ENCODE measurements at places on chromosomes 1 and 21.

DNA sequence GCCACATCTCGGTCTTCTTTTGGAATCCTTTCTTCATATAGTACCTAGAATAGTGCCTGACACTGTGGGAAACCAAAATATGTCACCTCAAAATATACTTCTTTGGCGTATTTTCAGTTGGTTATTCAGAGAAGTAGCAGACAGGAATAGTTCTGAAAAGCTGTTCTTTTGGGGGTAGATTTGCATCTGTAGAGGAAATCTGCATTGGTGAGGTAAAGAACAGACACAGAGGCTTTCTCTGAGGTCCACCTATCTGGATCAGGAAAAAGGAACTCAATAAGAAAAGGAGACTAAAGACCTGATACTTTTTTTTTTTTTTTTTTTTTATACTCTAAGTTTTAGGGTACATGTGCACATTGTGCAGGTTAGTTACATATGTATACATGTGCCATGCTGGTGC is 23.2 kb downstream of the LEPR start:
- DNase-seq, result no peak

- DNase-seq, result no peak
These were observed 68.7 kb upstream of the FAM3B start for GRCh38 chr21:41247561-41248545.

GRCh38 chr21:42471716-42472330 is 24.2 kb downstream of the RSPH1 start:
- no peak for DNase-seq

DNA sequence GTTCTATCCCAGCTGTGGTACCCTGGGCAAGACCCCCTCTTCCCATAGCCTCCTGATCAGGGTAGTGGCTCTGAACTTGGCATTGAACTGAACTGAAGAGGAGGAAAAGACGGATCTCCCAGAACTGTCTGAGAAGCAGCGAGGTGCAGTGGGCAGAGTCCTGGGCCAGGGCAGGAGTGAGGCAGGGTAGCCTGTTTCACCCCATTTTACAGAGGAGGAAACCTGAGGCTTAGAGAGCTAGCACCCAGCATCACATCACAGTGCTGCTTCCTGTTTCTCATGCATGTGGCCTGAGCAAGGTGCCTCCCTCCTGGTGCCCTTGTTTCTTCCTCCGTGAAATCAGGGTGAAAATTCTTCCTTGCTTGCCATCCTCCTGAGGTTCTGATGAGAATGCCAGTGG is 17.1 kb downstream of the ZNF362 start:
- DNase-seq, result no peak

GRCh38 chr1:185495007-185495406 is 178.0 kb upstream of the IVNS1ABP start:
- DNase-seq, result no peak

- DNase-seq, result no peak
These were observed 870.1 kb downstream of the BRINP3 start for GRCh38 chr1:189607477-189608096.

DNA sequence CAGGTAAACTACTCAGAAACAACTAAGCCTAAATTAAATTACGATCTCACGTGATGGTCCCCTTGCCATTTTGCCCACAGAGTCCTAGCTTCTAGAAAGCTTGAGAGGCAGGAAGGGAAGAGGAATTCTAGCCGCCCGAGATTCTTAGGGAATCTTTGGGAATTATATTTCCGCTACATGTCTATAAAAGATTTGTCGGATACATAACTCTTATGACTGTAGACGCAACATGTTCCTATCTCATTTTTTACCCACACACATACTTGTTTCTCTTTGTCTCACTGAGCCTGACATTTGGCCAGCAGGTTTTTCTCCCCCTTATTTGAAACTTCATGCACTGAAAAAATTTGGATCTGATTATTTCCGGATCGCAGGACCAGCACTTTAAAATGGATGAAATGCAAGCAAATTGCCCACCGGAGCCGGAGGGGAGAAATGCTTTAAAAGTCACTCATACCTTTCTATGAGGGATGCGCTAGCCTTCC is 5.5 kb downstream of the GLIS1 start:
- DNase-seq, result no peak

- DNase-seq, result no peak
These were observed 36.6 kb downstream of the SLC9A1 start for GRCh38 chr1:27118440-27118689.

DNA sequence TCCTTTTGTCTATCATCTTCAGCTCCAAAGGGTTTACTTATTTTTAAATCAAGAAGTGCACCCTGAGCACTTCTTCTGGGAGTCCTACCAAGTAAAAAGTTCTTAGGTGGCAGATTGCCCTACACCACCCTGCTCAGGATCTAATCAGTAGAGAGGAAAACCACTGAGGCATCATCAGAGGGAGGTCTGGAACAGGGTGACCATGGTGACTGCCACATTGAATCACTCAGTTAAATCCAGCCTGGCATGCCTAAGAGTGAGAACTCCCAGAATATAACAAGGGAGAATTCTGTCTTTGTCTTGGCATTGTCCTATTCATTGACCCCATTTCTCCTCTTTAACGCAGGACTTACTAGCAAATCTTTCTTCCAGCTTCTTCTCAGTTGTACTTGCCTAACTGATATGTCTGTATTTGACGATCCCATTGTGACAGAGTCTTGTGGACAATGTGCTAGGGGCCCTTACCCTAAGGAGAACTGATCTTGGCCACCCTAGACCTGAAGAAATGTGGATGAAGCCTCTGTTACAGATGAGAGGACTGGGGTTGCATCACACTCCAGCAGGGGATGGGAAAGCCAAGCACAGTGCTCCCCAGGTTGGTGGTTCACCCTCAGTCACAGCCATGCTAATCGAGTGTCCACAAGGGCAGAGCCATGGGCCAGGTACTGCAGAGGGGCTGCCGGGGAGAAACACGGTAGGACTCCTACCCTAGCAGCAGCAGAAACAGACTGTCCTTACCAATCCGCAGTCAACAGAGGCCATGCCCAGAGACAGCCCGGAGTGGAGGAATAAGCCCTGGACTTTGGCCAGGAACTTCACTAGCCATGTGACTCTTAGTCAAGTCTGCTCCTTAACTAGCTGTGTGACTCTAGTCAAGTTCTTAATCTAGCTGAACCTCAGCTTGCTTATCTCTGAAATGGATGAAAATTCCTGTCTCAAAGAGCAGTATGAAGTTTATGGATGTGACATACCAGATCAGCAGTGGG is 15.4 kb downstream of the PKP1 start:
- DNase-seq, result peak; percentile 39

GRCh38 chr1:151993084-151993733 is 450 bp downstream of the S100A10 start:
- no peak for DNase-seq

DNA sequence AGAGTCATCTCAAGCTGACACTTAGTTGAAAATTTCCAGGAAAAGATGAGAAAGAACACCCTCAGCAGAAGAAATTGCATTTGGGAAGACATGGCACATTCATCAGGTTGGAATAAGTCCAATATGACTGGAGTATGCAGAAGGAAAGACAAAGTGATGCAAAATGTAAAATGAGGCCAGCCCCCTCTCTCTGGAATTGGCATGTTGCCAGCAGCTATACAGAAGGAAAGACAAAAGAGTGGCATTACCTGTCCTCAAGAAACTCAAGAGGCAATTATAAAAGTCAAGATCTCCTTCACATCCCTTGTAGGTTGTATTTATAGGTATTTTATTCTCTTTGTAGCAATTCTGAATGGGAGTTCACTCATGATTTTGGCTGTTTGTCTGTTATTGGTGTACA is 426.3 kb downstream of the AGBL4 start:
- no peak for DNase-seq

DNA sequence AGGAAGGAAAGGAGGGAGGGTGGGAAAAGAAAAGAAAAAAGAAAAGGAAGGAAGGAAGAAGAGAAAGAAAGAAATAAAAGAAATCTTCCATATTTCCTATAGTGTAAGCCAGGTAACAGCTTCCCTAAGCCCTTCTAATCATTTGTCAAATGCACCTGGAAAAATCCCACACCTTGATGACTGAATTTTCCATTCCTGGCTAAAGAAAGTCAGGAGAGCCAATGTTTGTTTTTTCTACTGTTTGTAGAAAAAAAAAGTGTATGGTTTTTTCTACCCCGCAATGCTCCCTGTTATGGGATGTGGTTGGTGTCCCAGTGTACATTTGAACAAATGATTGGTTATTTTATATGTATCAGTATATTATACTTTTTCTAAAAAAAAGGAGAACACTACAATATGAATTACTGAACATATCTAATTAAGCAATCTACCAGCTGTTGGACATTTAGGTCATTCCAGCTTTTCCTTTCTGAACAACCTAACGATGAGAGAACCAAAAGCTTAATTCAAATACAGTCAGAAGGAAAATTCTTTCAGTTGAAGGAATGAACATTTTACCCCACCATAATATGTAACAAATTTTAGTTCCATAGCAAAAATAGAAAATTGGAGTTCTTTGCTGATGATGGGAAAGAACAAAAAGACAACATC is 355.0 kb downstream of the SETD4 start:
- no peak for DNase-seq

DNA sequence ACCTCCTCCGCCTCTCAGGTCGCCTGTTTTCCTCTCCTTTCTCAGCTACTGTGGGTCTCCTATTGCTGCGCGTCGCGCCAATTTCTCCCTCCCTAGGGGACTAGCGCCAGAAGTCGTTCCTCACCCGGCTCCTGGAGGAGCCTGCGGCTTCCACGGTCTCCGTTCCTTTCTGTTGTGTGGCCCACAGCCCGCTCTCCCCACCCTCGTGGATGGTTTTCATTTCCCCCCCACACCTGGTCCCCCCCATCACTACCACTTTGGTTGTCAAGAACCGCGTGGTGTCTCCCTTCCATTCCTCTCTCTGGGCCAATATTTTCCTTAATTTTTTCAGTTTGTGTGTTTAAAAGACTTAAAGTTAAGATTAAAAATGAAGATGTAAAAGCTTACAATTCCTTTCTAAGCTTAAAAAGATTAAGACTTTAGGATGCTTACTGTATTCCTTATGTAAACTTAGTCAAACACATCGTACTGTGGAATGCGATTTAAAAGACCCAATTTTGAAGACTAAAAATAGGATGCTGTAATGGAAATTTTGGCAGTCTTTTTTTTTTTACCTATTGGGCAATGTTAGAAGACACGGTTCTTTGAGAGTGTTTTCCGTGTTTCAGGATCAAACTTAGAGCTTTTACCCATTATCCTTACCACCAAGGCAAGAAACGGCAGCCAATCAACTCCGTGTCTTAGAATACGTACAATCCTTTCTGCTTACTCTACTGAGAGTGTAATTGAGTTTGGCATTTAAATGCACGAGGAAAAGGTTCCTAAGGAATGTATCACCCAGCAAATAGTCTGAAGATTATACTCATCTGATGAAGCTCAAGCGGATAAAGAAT is 773 bp downstream of the CNST start:
- DNase-seq, result peak; percentile 81

- DNase-seq, result no peak
These were observed 15.3 kb upstream of the PADI1 start for GRCh38 chr1:17189632-17189990.

DNA sequence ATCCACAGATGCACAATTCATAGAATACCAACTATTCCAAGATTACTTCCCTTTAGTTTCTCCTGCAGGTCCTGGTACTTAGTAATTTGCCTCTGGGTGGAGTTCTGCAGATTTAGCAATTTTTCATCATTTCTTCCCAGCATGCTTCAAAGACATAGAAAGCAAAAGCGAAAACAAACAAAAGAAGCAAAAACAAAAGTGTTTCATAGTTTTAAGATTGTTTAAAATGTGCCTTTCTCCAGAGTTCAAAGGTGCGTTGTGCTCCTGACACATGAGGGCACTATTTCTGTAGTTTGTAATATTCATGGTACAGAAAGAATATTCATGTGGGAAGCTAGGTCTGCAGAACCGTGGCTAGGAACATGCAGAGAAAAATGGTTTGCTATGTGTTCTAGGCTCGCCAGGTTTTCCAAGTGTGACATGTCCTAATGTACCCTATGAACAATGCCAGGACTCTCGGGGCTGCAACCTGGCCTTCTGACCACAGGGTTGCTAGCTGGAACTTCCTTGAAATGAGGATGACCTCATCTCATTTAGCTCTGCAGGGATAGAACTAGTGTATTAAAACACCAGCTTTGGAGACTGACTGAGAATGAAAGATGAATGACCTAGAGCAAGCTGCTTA is 30.0 kb upstream of the RCSD1 start:
- peak; percentile 57 for DNase-seq

- no peak for DNase-seq
These were observed 32.1 kb upstream of the COL18A1 start for GRCh38 chr21:45372732-45373355.

- peak; percentile 98 for DNase-seq
These were observed 627.4 kb downstream of the LMO4 start for GRCh38 chr1:87956072-87956471.

- no peak for DNase-seq
These were observed 107.3 kb downstream of the RNF220 start for GRCh38 chr1:44512313-44512885.

GRCh38 chr1:156496211-156496761 is 4.3 kb downstream of the MEF2D start:
- DNase-seq, result peak; percentile 56

DNA sequence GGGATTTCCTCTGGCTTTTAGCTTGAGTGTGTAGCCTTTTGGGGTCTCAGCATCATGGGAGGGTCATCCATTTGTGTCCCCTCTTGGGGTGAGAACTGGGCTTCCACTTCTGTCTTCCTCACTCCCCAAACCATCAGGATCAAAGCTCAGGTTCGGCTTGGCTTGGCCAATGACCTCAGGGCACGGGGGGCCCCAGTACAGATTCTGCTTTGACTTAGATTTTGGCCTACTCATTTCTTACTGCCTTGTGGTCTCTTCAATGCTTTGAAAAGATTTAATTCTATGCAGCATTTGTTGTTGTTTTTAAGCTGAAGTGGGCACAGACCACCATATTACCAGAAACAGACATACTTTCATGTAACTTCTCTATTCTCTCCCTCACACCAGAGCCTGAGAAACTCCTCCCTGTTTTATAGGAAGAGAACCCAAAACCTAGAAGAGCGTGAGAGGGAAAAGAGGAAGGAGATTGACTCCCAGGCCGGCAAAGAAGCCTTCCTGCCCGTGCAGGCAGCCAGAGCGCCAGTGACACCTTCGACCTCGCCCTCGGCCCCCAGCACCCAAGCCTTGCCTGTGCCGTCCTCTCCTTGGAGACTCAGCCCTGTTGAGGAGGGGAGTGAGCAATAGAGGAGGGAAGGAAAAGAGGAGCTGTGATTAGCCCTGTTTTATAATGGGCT is 1.9 kb upstream of the S100A3 start:
- DNase-seq, result no peak

- peak; percentile 6 for DNase-seq
These were observed 38.5 kb upstream of the EGLN1 start for GRCh38 chr1:231460614-231461013.

DNA sequence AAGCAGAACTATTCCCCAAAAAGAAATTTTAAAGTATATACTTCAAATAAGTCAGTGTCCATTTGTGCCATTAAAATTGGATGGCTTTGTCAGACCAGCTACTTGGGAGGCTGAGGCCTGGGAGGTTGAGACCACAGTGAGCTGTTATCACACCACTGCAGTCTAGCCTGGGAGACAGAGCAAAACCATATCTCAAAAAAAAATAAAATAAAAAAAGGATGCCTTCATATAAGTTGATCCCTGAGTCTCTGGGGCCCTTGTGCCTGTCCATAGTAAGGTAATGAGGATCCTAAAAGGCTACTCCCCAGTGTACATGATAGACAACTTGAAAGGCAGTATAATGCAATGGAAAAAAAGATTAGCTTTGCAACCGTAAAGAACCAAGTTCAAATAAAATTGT is 81.2 kb upstream of the BARHL2 start:
- no peak for DNase-seq

GRCh38 chr1:173530795-173531693 is 53.9 kb downstream of the PRDX6 start:
- no peak for DNase-seq

GRCh38 chr21:38384675-38385426 is 113.4 kb downstream of the ERG start:
- DNase-seq, result no peak

GRCh38 chr1:60916199-60916598 is 166.2 kb upstream of the NFIA start:
- DNase-seq, result no peak

Data from fibroblast of mammary gland (primary cell).